Activated CD8-positive, alpha-beta memory T cell treated with anti-CD3 and anti-CD28 coated beads for 36 hours (primary cell): ENCODE measurements at places on chromosomes 3 and 15. TPM values are rescaled to one million over a fixed set of nuclear protein-coding genes. Genes with fewer than 3 reads are reported as not detected.

INSYN1 gene
- not detected for total RNA-seq

ADGRG7 gene
- not detected for total RNA-seq

C3orf85 gene
- total RNA-seq, result not detected

BRK1 gene
- 101 TPM for total RNA-seq

ZNF620 gene
- total RNA-seq, result 6.2 TPM

ETV5 gene
- 2.2 TPM for total RNA-seq

WNT5A gene
- not detected for total RNA-seq

SNTN gene
- not detected for total RNA-seq

SENP8 gene
- total RNA-seq, result 3.0 TPM

ARPIN gene
- total RNA-seq, result not detected

C15orf39 gene
- 35.1 TPM for total RNA-seq

IL20RB gene
- total RNA-seq, result 1.2 TPM

NUP210 gene
- total RNA-seq, result 159 TPM

RTP1 gene
- not detected for total RNA-seq

PRKCD gene
- 20.6 TPM for total RNA-seq

CA12 gene
- total RNA-seq, result not detected

STARD5 gene
- 4.6 TPM for total RNA-seq

DAPK2 gene
- 2.6 TPM for total RNA-seq

GMNC gene
- total RNA-seq, result not detected

DRD3 gene
- not detected for total RNA-seq

RASGRF1 gene
- total RNA-seq, result 0.02 TPM

SERINC4 gene
- 0.10 TPM for total RNA-seq

GBE1 gene
- 41.9 TPM for total RNA-seq

GOLGB1 gene
- total RNA-seq, result 13.3 TPM

OR5AC2 gene
- not detected for total RNA-seq

MB21D2 gene
- total RNA-seq, result 0.95 TPM

ABHD2 gene
- total RNA-seq, result 59.5 TPM

MAGEL2 gene
- total RNA-seq, result not detected

SEMA3G gene
- total RNA-seq, result 0.19 TPM

DNAH12 gene
- total RNA-seq, result 0.08 TPM

CCRL2 gene
- 3.6 TPM for total RNA-seq

SCAMP5 gene
- total RNA-seq, result 1.2 TPM

CFAP20DC gene
- 1.2 TPM for total RNA-seq

CLSTN2 gene
- not detected for total RNA-seq

MGA gene
- 37.9 TPM for total RNA-seq

GPR149 gene
- not detected for total RNA-seq

PLXND1 gene
- total RNA-seq, result 7.7 TPM

GOLGA6B gene
- not detected for total RNA-seq

POPDC2 gene
- 2.6 TPM for total RNA-seq

PLSCR2 gene
- total RNA-seq, result not detected

SCAANT1 gene
- total RNA-seq, result not detected
